Activated naive CD4-positive, alpha-beta T cell treated with anti-CD3 and anti-CD28 coated beads, Interleukin-2, amount 50 U/mL, for 72 hours (primary cell): ENCODE measurements at places on chromosomes 2 and 18.

DNA sequence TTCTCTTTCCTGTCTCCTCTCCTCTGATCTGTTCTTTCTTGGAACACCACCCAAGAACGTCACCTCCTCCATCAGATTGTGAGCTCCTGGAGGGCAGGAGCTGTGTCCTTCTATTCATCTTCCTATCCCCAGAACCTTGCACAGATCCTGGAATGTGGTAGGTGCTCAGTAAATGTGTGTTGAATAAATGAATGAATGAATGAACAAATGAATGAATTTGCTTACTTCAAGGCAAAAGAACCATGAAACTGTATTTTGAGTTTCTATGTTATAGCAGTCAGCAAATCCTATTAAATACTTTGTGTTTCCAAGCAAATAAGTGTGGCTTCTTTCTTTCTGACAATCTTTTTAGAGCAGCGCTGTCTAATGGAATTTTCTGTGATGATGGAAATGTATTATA is 14.8 kb downstream of the FABP1 start:
- DNase-seq, result no peak

- no peak for DNase-seq
Measured at GRCh38 chr2:236402033-236402790, 138.0 kb upstream of the ASB18 start.

DNA sequence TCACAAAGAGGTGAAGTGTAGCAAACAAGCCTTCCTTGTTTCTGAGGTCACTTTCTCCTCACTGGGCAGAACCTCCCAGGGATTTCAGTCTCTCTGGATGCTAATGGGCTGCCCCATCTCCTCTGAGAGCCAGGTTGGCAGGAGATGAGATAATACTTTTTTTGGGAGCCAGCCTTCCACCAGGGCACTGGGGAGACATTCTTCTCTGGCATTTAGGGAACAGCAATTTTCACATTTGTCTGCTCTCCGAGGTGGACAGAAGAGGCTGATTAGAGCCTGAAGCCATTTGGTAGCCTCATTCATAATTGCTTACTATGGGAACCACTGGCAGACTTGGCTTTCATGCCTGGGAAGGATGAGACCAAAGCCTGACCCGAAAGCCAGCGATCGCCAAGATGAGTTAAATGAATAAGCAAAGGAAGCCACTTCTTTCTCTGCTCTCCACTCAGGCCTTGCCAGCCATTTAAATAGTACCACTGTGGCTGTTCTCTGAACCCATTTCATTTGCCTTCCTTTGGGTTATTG is 70.1 kb downstream of the NRP2 start:
- no peak for DNase-seq

DNA sequence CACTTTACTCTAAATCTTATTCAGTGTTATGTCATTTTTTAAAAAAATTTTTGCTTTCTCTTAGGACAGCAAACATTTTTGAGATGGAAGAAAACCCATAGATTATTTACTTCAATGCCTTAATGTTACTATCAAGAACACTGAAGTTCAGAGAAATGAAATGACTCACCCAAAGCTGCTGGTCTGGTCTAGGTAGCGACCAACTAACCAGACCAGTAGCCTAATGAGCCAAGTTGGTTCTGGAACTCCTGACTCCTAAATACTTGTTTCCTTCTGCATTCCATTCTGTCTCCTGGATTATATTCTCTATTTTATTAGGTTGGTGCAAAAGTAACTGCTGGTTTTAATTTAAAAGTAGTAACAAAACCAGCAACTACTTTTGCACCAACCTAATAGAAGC is 35.4 kb downstream of the SLC8A1 start:
- DNase-seq, result no peak

DNA sequence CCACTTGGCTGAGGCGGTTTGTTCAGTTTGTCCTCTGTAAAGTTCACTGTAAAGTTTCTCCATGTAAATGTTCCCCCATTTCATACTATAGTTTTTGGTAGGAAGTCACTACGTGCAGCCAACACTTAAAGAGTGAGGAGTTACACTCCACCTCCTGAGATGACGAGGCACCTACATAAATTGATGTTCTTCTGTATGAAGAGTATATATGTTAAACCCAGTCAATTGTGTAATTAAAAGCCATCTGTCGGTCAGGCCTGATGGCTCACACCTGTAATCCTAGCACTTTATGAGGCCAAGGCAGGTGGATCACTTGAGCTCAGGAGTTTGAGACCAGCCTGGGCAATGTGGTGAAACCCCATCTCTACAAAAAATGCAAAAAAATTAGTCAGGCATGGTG is 7.6 kb downstream of the PIGN start:
- no peak for DNase-seq

- no peak for DNase-seq
Measured at GRCh38 chr18:73288813-73289212, 421.0 kb upstream of the NETO1 start.

DNA sequence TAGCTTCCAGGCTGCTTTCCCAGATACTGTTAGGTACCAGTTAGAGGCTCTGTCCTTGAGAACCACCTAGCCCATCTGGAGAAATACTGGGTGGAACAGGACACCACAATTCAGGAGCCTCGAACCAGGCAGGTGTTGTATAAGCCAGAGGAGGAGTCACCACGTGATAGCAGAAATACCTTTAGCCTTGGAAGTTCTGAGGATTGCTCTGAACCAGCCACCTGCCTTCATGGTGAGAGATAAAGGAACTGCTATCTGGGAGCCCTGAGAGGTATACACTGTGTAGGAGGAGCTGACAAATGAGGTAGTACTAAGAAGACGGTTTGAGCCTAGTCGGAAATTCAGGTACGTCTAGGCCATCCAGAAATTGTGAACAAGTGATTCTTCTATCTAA is 7.6 kb upstream of the GPBAR1 start:
- DNase-seq, result no peak

DNA sequence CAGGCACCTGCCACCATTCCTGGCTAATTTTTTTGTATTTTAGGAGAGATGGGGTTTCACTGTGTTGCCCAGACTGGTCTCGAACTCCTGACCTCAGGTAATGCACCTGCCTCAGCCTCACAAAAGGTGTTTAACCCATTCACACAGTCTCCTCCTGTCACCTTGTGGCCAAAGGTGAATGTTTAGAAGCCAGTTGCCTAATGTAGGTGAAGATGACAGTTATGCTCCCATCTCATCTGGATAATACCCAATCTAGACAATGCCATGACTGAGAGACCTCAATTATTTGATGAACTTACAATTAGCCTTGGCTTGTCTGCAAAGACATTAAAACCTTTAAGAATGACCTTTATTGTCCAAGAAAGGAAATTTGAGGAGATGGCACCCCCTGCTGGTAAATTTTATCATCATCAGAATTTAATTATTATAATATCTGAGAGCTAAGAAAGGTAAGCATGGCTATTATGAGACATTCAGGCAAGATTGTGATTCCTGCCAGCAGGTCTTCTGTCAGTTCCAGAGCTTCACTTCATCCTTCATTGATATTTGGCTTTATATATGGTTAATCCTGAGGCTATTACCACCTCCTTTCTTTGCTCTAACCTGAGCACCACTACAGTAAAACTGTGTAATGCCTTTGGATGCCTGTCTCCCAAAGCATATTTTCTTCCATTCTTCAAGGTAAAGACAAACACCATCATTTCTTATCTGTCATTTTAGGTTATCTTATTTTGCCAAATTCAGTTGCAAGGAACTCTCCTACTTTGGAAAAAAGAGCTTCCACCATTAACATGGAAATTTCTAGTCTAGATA is 117.6 kb downstream of the FAM124B start:
- peak; percentile 42 for DNase-seq

GRCh38 chr18:60358516-60358915 is 14.1 kb downstream of the MC4R start:
- no peak for DNase-seq

GRCh38 chr2:191847764-191848163 is 876 bp upstream of the CAVIN2 start:
- no peak for DNase-seq

GRCh38 chr2:144995482-144995881 is 475.6 kb upstream of the ZEB2 start:
- no peak for DNase-seq

DNA sequence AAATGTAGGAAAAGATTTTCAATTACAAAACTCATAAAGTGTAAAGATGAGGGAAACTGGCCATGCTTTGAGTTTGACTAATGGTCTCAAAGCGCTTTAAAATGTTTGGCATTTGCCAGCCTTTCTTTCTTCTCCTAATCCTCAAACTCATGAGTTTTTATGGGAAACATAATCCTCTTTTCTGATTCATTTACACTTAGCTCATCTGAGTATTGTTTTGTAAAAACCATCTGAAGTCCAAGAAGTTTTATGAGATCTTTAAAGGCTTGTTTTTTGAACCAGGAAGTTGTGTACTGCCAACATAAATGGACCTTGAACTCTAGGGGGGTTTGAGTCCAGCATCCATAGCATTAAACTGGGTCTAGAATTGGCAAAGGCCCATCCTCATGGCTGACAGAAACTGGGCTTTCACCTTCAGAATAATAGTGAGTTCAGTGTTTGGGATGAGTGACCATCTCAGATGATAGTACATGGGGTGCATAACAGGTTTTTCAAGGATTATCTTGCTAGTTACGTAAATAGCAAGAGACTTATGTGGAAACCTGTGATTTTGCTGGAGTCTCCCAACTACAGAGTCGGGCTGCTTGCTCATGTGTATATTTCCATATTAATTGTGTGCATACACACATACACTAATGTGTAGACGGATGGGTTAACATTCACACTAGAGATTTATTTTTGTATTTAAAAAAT is 3.8 kb upstream of the LTBP1 start:
- DNase-seq, result no peak

- DNase-seq, result no peak
Measured at GRCh38 chr18:48813833-48814489, 136.8 kb downstream of the SMAD7 start.

GRCh38 chr2:142871396-142871795 is 6.1 kb upstream of the KYNU start:
- no peak for DNase-seq

DNA sequence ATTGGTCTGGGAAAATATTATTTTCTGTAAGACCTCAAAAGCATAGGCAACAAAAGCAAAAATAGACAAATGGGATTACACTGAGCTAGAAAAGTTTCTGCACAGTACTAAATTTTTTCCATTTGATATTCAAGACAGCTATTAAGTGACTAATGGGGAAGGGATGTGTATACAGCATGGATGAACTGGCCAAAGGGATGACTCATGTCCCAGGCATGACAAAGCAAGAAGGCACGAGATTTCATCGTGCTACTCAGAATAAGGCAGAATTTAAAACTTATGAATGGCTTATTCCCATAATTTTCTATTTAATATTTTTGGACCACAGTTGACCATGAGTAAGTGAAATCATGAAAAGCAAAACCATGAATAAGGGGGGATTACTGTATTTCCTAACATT is 1250.1 kb upstream of the GYPC start:
- no peak for DNase-seq

GRCh38 chr2:239441261-239442078 is 40.6 kb upstream of the HDAC4 start:
- no peak for DNase-seq

GRCh38 chr18:50602466-50602865 is 42.6 kb downstream of the MAPK4 start:
- DNase-seq, result no peak

DNA sequence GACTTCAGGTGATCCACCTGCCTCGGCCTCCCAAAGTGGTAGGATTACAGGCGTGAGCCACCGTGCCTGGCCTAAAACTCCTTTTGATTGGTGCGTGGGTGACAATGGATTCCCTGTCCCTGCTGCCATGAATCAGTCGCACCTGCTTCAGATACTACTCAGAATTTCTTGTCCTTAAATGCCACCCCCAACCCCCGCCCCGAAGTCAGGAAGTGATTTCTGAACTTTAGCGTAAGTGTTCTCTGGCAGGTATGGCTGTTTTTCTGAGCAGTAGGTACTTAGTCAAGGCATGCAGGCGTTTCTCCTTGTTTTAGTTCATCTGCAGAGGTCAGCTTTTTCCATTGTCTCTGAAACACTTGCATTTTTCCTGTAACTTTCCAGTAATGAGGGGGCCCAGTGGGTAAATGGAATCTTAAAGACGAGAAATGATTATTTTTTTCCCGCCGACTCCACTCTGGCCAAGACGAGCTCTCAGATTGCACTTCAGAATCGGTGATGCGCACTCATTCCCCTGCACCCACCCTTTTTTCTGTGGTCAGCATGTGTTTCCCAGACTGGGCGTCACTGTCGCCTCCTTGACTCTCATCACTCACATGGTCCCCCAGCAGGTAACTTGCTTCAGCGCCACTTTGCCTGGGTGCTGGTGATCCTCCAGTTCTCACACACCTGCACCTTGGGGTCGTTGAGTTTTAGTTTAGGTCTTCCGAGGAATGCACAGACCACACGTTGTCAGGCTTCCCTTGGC is 179.7 kb downstream of the GBX2 start:
- DNase-seq, result no peak

DNA sequence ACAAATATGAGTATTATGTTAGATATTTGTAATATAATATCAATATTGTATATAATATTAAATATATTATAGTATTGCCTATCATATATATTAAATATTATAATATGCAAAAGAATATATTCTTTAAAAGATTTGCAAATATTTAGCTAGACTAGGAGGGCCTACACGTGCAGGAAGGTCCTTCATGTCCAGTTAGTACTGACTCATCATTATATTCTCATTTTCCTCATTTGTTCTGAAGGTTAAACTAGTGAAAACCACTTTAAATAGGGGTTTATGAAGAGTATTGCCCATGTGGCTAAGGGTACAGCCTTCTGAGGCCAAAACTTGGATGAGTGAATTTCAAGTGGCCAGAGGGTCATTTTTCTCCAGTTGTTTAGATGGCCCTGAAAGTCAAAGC is 293.0 kb upstream of the VRK2 start:
- DNase-seq, result no peak

DNA sequence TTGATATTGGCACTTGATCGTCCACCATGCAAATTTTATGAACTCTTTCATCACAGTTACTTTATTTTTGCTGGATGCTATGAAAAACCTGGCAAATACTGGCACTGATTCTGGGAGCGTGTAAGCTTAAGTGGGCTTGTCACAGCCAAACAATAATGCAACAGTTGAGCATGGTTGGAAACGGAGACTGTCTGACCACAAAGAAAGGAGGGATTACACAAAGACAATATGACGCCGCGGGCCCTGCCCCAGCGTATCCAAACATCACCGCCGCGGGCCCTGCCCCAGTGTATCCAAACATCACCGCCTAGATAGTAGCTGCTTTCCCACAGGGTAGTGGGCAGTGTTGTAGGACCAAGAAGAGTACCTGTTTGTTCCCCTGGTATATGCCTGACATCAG is 135.9 kb downstream of the PRPF40A start:
- DNase-seq, result no peak
